Kidney (tissue), 22 donors: ENCODE measurements at places on chromosomes 16 and 17. TPM values are rescaled to one million over a fixed set of nuclear protein-coding genes. Genes with fewer than 3 reads are reported as not detected.

DNA sequence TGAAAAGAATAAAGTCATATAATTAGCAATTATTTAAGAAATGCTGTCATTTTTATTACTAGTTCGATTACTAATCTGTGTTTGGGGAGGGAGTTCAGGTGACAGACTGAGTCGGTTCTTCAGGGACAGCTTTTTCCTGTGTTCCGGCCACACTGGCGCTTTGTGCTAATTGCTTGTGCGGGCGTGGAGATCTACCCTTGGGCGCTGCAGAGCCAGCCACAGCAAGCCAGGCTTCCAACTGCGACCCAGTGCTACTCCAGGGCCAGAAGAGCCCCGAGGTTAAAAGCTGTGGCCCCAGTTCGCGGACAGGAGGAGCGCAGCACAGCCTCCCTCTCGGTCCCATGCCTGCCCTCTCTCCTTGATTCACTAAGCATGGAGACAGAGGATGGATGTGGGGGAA, 6.5 kb upstream of the OR2C1 start:
- no peaks in the 10 kb centered on the region for H3K27me3 ChIP-seq
- DNase-seq = no peak
- no peaks in the 10 kb centered on the region for H3K4me1 ChIP-seq

GRCh38 chr16:27867122-27868110, 196.1 kb downstream of the GSG1L start:
- no peaks in the 10 kb centered on the region for H3K36me3 ChIP-seq
- no peaks in the 10 kb centered on the region for H3K4me1 ChIP-seq
- peak; percentile 87 for DNase-seq
- H3K27ac ChIP-seq = no peak overlapping the region
- H3K27me3 ChIP-seq = no peaks in the 10 kb centered on the region

GRCh38 chr16:56413381-56413780, 12.0 kb downstream of the AMFR start:
- H3K36me3 ChIP-seq = peaks cover 14% of the 10 kb centered on the region
- H3K4me3 ChIP-seq = no peak overlapping the region
- no peaks in the 10 kb centered on the region for H3K27me3 ChIP-seq
- no peak overlapping the region for H3K27ac ChIP-seq
- no peaks in the 10 kb centered on the region for H3K4me1 ChIP-seq

- H3K27me3 ChIP-seq = no peaks in the 10 kb centered on the region
- no peaks in the 10 kb centered on the region for H3K4me1 ChIP-seq
- H3K36me3 ChIP-seq = no peaks in the 10 kb centered on the region
- H3K27ac ChIP-seq = no peak overlapping the region
- no peak overlapping the region for H3K4me3 ChIP-seq
Measured at GRCh38 chr16:65418435-65418834, 296.6 kb upstream of the CDH11 start.

GRCh38 chr17:67198131-67198530, 46.9 kb downstream of the HELZ start:
- no peak for DNase-seq
- H3K27ac ChIP-seq = no peak overlapping the region
- H3K27me3 ChIP-seq = no peaks in the 10 kb centered on the region
- peaks cover 16% of the 10 kb centered on the region for H3K36me3 ChIP-seq

GRCh38 chr17:42553866-42554249, 1.1 kb downstream of the HSD17B1 start:
- peak; percentile 73 for DNase-seq
- H3K36me3 ChIP-seq = no peaks in the 10 kb centered on the region
- no peaks in the 10 kb centered on the region for H3K27me3 ChIP-seq
- H3K4me1 ChIP-seq = no peaks in the 10 kb centered on the region
- H3K27ac ChIP-seq = peak overlapping the region; percentile 87

MYH1 gene
- not detected for polyA plus RNA-seq

ARL5C gene
- polyA plus RNA-seq = not detected

KLHL10 gene
- not detected for polyA plus RNA-seq
